ENCODE measurements at places on chromosomes 16 and 17.

DNA sequence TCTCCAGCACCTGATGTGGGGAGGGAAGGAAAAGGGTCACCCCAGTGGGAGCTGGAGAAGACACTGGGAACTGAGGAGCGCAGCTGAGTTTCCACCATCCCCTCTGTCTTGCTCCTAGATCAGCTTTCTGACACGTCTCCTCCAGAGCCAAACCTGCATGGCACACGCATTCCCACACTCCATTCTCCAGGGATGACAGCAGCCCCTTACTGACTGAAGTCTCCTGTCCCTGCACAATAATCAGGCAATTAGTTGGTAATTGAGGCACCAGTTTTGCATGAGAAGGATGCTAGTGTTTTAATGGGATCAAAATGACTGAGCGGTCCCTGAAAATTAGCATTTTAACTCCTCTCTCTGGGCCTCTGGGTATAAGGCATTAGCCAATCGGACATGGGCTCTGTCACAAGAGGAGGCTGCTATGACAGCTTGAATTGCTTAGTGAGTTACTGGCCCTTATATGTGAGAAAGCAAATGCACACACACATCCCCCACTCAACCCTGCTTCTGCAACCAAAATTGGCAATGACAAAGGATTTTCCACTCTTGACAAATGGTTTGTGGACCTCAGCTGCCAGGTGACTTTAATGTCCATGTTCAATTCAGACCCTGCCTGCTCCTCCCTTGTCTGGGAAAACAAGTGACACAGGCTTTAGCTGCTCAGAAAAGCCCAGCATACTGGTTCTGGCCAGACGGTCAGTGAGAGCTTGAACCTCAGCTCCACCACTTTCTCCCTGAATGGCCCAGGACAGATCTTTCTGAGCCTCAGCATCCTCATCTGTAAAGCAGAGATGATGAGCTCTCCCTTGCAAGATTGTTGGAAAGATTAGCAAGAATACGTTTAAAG lies 57.2 kb upstream of the SREBF1 start:
- no peak for DNase-seq

GRCh38 chr17:2304931-2305330 lies 1.2 kb downstream of the SRR start:
- no peak for DNase-seq

- no peak for DNase-seq
Observed at GRCh38 chr17:80856863-80857755, 134.5 kb upstream of the CHMP6 start.

- no peak for DNase-seq
Observed at GRCh38 chr16:69932228-69932627, 18.9 kb upstream of the CLEC18A start.

- no peak for DNase-seq
Observed at GRCh38 chr16:59500601-59501000, 766.5 kb upstream of the GOT2 start.

DNA sequence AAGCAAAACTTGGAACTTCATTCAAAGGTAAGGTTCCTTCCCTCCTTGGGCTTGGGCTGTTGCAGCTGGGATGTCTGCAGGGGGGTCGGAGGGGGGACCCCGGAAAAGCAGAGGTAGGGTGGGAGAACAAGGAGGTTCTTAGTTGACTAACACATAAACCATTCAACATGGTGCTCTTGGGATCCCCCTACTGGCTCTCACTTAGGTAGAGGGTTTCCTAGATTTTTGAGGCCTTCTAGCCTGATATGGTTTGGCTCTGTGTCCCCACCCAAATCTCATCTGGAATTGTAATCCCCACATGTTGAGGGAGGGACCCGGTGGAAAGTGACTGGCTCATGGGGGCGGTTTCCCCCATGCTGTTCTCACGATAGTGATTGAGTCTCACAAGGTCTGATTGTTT lies 93.9 kb downstream of the RGS9 start:
- no peak for DNase-seq

DNA sequence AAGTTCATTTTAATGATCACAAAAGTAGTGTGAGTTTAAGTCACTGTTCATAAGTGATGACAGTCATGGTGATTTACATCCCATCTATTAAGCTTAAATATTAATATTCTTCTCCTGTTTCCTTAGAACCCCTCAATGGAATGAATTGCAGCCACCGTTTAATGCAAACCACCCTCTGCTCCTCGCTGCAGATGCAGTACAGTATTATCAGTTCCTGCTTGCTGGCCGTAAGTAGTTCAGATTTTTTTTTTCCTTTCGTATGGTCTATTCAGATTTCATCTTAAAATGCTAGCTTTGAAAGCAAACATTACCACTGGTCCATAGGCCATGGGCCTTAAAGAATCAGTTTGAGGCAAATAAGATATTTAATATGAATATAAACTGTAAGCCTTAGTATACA lies 359.0 kb upstream of the TBX2 start:
- DNase-seq: no peak

Measured in CD4-positive, alpha-beta T cell treated with Interleukin-6 at 100 ng/mL for 8 hours (primary cell).